ENCODE measurements at places on chromosomes 3 and 15.

DNA sequence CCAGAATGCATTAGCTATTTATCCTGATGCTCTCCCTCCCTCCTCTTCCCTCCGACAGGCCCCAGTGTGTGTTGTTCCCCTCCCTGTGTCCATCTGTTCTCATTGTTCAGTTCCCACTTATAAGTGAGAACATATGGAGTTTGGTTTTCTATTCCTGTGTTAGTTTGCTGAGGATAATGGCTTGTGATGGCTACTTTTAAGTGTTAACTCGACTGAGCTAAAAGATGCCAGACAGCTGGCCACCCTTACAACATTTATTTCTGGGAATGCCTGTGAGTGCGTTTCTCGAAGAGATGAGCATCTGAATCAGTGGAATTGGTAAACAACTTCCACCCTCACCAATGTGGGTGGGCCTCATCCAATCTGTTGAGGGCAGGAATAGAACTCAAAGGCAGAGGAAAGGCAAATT is 24.7 kb upstream of the TM2D3 start:
- DNase-seq: no peak

- DNase-seq: no peak
These were observed 8.6 kb downstream of the PLA2G4E start for GRCh38 chr15:42012241-42012640.

DNA sequence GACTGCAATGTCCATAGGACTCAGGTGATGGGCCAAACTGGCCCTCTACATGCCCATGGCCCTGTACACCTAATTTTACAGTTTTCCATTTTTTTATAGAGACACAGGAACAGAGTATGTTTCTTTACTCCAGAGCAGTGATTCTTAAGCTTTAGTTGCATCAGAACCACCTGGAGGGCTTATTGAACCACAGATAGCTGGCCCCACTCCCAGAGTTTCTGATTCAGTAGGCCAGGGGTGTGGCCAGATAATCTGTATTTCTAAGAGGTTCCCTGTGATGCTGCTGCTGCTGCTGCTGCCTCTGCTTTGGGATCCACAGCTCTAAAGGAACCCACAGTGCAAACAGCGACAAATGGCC is 5.1 kb downstream of the RBP1 start:
- no peak for DNase-seq

DNA sequence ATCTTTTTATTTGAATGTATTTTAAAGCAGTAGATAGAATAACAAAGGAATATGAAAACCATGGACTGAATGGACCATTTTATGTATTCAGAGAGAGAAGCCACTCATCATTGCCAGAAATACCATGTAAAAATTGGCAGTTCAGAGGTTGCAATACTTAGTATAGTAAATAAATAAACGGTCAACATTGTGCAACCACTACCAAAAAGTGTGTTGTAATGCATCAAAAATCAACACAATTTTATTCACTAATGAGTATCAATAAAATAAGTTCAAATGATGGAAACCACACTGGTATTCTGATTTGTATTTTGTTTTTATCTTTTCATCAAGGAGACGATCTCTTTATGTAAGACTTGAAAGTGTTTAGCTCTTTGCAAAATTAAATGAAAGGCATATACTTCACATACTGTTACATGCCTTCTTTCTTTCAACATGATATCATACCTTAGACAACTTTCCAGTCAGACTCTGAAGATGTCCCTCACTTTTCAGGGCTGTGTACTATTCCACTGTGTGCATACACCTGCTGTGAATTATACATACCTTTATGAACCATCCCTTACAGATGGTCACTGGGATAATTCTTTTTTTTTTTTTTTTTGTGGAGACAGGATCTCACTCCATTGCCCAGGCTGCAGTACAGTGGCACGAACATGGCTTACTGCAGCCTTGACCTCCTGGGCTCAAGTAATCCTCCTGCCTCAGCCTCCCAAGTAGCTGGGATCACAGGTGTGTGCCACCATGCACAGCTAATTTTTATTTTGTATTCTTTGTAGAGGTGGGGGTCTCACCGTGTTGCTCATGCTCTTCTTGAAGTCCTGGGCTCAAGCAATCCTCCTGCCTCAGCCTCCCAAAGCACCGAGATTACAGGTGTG is 40.3 kb downstream of the CCK start:
- no peak for DNase-seq

GRCh38 chr3:38878646-38879045 is 62.6 kb upstream of the SCN10A start:
- DNase-seq: no peak

DNA sequence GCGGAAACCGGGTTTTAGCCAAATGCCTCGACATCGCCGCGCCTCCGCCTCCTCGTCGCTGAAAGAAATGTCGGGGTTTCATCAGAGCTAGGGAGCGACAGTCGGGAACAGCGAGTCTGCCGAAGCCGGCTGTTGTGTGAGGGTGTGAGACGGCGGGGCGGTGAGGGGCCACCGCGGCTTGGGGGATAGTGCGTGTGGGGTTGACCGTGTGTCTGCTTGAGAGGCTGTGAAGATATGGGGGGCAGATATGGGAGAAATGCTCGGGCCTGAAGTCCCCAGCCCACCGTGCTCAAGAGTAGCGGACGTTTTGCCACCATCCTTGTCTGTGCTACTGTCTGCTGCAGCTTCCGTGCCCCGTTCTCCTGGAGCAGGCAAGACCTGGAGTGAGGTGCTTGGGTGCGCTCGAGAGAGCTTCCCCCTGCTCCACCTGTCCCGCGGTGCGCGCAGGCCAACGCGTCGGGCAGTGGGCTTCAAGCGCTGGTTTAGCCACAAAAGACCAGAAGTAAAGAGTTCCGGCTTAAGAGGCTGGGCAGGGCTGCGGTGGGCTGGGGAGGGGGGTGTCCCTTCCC is 716 bp upstream of the ISLR2 start:
- DNase-seq: no peak

GRCh38 chr3:169116056-169116693 is 547.3 kb downstream of the MECOM start:
- DNase-seq: no peak

DNA sequence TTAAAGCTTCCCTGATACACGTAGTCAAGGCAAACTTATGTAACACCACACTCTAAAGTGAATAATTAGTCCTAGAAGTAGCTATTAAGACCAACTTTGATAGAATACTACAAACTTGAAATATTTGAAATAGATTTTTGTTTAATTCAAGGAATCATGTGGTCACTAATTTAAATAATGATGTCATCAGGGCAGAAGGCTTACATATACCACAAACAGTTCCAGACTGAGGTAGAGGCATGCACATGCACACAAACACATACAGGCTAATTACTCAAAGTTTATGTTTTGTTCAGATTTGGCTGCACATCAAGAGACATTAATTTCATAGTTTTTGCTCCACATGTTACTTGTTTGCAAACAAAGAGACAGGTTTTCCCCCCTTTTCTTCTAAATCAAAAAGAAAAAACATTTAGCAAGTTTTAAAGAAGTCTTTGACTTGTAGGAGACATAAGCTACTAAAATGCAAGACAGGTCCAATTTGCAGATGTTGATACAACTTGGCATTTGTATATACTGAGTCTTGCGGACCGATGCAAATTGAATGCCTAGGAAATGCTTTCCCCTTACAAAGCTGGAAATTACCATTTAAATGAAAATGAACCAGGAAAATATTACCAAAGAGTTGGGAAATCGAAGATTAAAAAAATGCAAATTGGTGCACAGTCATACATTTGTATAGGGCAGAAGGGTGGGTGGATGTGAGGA is 594.8 kb downstream of the MAGI1 start:
- no peak for DNase-seq

GRCh38 chr3:38497031-38497430 is 891 bp downstream of the EXOG start:
- DNase-seq: peak; percentile 9

DNA sequence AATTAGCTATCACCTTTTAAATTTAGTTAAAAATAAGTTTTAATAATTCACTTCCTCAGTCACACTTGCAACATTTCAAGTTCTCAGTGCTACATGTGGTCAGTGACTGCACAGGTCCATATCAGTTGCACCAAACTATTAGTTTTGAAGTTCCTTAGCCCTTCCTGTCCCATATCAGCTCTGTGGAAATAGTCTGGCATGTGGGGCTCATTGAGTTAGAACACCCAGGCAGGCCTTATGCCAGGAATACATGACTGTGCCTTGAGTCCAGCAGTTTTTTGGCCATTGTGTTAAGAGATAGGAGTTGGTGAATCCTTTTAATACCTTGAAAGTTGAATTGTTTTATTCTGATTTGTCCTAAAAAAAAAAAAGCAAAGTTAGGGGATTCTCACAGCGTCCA is 153.7 kb upstream of the BFSP2 start:
- no peak for DNase-seq

- DNase-seq: no peak
These were observed 19.9 kb upstream of the ABHD2 start for GRCh38 chr15:89068325-89068784.

GRCh38 chr3:191430103-191430502 is 30.9 kb upstream of the PYDC2 start:
- DNase-seq: no peak

DNA sequence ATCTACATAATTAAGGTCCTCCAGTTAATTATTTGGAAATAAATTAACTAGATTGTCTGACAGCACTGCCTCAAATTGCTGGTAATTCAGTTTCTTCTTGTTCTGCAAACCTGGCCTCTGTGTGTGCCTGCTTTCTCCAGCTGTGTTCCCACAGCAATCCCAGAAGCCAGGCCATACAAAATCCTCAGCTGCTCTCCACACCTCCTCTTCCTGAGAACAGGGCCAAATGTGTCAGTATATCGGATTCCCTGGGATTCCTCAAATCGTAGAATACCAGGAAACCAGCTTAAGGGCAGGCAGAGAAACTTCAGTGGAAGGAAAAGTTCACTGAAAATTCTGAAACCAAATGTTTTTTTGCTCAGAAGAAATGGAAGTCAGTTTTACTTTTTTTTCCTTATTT is 261.4 kb downstream of the ZMAT3 start:
- DNase-seq: no peak

Data from CD4-positive, CD25-positive, alpha-beta regulatory T cell (primary cell).